ENCODE measurements at places on chromosomes 2 and 18.

DNA sequence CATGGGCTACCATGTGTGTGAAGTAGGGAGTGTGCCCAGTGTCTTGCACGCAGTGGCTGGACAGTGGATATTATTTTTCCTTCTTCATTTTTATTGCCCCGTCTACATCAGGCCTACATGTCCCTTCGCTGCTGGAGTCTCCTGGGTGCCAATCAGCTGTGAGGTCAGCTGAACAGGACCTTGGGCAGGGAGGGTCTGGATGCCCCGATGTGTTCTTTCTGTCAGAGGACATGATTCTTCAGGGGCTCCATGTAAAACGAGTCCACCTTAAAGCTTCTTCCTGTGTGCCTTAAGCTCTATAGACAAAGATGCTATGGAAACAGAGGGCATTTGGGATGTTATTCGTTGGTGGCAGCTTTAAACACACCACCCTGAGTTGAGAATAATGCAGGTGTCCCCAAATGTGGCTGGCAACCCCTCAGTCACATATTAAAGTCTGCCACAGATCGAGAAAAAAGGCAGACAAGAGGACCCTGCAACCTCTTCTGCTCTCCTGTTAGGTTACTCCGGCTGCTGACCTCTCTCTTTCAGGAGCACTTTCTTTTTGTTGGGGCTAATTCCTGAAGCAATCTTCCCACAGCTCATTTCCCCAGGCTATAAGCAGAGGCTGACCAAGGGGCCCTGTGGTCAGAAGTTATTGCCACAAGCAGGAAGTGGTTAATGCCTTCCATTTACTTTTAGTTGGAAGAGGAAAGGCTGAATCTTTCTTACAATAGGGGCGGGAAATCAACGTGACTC lies 20.0 kb downstream of the GREB1 start:
- DNase-seq = no peak

DNA sequence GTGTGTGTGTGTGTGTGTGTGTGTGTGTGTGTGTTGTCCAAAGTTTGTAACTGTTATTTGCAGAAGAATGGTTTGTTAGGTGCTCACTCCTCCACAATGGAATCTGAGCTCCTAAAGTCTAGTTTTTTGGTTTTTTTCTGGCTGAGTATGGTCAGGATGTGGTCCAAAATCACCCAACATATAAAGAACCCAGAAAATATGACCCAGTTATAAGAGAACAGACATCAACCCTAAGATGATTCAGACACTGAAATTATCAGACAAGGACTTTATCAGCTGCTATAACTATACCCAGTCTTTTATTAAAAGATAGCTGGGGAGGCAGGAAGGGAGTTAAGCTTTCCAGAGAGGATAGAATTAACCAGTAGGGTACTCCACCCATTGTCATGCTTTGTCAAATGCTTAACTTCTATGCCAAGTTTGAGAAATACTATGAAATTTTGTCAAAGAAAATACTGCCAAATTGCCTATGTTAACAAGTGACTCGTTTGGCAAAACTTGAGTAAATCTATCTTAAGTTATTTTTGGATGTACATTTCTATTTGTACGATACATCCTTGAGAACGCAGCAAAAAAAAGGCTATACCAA lies 57.5 kb downstream of the TANK start:
- no peak for DNase-seq

- DNase-seq = no peak
Observed at GRCh38 chr18:63106727-63107126, 212.8 kb downstream of the BCL2 start.

- no peak for DNase-seq
Observed at GRCh38 chr18:8006979-8007378, 439.9 kb downstream of the PTPRM start.

- DNase-seq = no peak
Observed at GRCh38 chr18:41618147-41618546, 336.9 kb upstream of the PIK3C3 start.

- DNase-seq = no peak
Observed at GRCh38 chr18:79853993-79854364, 56.2 kb downstream of the KCNG2 start.

GRCh38 chr18:71994273-71994672 lies 549.9 kb downstream of the CBLN2 start:
- no peak for DNase-seq

- no peak for DNase-seq
Observed at GRCh38 chr18:48553236-48553635, 14.4 kb downstream of the CTIF start.

DNA sequence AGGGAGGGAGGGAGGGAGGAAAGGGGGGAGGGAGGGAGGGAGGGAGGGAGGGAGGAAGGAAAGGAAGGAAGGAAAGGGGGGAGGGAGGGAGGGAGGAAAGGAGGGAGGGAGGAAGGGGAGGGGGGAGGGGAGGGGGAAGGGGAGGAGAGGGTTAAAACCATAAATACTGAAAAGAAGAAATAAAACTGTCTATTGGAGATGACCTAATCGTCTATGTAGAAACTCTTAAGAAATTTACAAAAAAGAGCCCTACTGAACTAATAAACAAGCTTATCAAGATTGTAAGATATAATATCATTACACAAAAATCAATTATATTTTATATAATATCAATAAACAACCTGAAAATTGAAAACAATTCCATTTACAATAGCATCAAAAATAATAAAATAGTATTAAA lies 32.3 kb upstream of the CTDP1 start:
- DNase-seq = no peak

GRCh38 chr2:121790276-121790956 lies 35.0 kb downstream of the TSN start:
- DNase-seq = no peak

- no peak for DNase-seq
Observed at GRCh38 chr2:68734688-68735525, at the start of gene ARHGAP25. ARHGAP25 (plus strand) TSS chr2:68734811; CDS start chr2:68735200, 389 bp downstream.
